ENCODE measurements at places on chromosomes 6 and 20.
A peak's percentile ranks its signal among the peaks of the same experiment; 100 is the strongest.

GRCh38 chr20:22758815-22759214 is 174.4 kb upstream of the FOXA2 start:
- no peak for DNase-seq

GRCh38 chr20:58447511-58448391 is 58.7 kb downstream of the VAPB start:
- no peak for DNase-seq

- DNase-seq = no peak
Measured at GRCh38 chr6:47456536-47456975, 21.0 kb upstream of the CD2AP start.

- DNase-seq = no peak
Measured at GRCh38 chr20:408843-409696, 971 bp downstream of the RBCK1 start.

- no peak for DNase-seq
Measured at GRCh38 chr20:51424270-51425117, 118.0 kb downstream of the NFATC2 start.

- DNase-seq = no peak
Measured at GRCh38 chr20:48066246-48066645, 281.0 kb upstream of the SULF2 start.

- no peak for DNase-seq
Measured at GRCh38 chr6:114068771-114069170, 97.8 kb upstream of the HDAC2 start.

- no peak for DNase-seq
Measured at GRCh38 chr6:110137924-110138887, 41.3 kb downstream of the WASF1 start.

- DNase-seq = no peak
Measured at GRCh38 chr6:42448391-42448790, 3.3 kb downstream of the TRERF1 start.

DNA sequence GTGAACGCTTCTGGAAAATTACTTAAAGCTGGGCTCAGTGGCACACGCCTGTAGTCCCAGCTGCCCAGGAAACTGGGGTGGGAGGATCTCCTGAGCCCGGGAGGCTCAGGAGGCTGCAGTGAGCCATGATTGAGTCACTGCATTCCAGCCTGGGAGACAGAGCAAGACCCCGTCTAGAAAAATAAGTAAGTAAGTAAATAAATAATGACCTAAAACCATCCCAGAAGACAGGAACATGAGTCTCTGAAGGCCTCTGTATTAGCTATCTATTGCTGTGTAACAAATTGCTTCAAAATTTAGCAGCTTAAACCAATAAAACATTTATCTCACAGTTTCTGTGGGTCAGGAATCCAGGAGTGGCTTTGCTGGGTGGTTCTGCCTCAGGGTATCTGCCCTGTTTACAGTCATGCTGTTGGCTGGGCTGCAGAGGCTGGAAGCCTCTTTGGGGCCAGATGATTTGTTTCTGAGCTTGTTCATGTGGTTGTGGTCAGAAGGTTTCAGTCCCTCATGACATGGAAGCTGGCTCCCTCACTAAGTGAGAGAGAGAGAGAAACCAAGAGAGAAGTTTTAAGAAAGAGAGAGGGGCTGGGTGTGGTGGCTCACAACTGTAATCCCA is 48.4 kb upstream of the NCOA3 start:
- peak; percentile 70 for DNase-seq

GRCh38 chr20:40631119-40631631 is 57.9 kb downstream of the MAFB start:
- no peak for DNase-seq

DNA sequence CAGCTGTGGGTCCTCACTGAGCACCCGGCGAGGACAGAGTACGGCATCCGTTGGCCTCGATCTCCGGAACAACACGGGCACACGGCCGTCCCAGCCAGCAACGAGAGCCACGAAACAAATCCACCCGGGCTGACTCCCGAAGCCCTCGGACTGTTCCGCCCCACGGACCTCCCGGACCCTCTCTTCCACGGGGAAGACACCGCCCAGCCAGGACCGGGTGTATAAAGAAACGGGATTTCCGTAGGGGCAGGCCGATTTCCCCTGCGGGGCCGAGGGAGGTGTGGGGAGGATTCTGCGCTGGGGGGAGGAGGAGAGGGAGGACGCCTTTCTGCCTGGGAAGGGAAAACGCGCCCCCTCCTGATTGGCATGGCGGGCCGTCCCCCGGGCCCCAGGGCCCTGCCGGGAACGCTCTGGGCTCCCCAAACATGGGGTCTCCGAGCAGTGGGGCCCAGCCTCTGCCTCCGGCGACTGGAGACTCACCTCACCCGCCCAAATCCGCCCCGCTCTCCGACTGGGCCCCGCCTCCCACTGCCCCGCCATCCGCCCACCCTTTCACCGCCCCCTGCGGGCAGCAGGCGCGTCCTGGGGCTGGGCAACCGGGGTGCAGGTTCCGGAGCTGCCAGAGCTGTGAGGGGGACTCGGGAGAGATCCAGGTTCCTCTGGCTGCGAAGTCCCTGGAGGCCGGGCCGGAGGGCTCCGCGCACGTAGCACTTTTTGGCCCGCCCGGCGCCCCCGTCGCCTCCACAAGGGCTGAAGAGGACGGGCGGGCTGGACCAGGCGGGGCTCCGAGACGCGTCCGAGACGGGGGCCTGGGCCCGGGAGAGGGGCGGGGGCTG is 679 bp upstream of the PPDPF start:
- peak; percentile 80 for DNase-seq

- no peak for DNase-seq
Measured at GRCh38 chr6:150231525-150231850, 88.6 kb downstream of the PPP1R14C start.

DNA sequence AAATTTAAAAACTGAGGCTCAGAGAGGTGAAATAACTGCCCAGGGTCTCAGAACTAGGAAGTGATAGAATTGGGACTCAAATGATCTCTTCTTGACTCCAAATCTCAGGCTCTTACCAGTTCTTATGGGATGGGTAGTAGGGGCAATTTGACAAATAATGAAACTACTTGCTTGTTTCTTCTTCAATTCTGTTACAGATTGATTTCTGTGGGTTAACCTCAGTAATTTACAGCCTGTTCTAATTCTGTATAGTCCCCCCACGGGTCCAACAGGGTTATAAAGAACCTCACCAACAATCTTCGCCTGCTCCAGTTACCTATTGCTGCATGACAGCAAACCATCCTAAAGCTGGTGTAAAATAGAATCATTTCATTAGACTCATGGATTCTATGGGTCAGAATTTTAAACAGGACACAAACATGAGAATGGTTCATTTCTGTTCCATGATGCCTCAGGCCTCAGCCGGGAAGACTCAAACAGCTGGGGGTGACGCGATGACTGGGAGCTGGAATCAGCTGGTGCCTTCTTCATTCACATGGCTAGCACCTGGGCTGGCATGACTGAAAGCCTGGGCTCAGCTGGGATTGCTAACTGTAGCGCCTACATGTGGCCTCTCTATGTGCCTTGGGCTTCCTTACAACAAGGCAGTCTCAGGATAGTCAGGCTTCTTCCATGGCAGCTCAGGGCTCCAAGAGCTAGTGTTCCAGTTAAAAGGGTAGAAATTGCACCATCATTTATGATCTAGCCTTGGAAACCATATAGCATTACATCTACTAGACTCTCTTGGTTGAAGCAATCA is 6.6 kb upstream of the WFDC2 start:
- DNase-seq = no peak

- DNase-seq = no peak
Measured at GRCh38 chr20:5550733-5551529, 199.3 kb upstream of the SHLD1 start.

DNA sequence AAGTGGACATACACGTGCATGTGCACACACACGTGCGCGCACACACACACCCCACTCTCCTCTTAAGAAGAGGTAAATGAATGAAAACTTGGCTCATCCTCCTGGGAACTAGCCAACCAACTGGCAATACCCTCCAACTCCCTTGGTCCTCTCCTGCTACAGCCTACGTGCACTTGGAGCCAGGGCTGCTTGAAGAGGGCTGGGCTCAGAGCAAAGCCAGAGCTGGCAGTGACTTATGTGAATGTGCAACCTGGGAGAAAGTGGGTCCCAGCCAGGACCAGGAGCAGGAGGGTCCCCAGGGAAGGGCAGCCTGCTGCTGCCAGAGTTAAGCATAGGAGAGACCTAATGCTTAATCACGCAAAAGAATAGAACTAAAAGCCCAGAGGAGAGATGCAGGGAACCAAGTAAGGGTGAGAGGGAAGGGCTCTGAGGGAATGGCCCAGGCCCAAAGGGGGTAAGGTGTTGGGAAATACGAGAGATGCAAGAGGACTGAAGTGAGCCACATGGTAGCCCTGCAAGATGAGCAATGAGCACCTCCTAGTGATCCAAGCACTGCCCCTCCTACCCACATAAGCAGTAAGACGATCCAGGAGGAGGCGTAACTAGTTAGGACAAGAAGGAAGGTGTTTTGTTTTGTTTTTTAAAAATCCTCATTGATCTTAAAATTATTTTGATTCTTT is 24.7 kb downstream of the TRAF3IP2 start:
- DNase-seq = no peak

DNA sequence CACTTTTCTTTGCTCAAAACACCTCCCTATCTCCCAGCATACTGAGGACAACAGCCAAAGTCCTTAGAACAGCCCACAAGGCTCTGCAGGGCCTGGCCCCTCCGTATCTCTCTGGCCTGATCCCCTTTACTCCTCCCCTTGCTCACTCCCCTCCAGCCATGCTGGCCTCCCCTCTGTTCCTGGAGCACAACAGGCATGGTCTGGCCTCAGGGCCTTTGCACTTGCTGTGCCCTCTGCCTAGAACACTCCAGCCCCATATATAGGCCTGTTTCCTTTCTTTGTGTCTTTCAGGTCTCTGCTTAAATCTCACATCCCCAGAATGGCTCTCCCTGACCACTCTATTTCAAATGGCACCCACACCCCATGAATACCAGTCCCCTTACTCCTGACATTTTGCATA is 62.7 kb downstream of the KCNB1 start:
- DNase-seq = no peak

DNA sequence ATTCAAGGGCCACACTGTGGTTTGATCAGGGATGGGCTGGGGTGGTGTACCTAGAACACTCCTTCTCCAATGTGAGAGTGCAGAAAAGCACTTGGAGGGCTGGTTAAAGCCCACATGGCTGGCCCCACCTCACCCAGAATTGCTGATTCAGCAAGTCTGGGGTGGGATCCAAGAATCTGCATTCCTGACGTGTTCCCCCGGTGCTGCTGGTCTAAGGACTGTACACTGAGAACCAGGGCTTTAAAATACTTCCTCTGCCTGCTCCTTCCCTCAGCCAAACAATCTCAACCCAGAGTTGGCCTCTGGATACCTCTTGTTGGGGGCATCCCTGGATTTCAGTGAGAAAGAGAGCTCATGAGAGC is 13.4 kb upstream of the OCSTAMP start:
- no peak for DNase-seq

DNA sequence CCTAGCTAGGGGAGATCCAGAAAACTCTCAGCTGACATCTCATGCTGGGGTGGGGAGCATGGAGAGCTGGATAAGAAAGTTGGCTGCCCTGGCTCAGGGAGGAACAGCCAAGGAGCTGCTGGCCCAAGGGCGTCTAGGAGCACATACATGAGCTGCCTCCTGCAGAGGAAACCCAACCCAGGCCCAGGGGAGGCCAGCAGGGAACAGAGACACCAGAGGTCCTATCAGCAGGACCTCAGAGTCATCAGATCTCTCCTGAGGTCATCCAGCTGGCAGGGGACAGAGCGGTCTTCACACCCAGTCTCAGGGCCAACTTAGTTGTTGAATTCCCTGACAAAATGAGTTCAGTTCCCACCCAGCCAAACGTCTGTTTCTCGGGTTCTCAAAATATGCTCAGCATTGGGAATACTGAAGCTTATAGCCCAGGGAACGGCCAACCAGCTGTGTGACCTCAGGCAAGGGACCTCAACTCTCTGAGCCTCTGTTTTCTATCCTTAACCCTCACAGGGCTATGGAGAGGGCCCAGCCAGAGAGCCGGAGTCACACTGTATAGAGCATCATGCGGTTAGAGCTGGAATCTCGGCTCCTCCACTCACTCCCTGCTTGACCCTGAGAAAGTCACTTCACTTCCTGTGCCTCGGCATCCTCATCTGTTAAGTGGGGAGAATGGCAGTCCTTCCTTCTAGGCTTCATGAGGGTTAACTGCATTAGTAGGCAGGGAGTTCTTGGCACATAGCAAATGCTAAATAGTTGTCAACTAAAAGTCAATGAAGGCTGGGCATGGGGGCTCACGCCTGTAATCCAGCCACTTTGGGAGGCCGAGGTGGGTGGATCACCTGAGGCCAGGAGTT is 13.8 kb downstream of the ADA start:
- peak; percentile 82 for DNase-seq

DNA sequence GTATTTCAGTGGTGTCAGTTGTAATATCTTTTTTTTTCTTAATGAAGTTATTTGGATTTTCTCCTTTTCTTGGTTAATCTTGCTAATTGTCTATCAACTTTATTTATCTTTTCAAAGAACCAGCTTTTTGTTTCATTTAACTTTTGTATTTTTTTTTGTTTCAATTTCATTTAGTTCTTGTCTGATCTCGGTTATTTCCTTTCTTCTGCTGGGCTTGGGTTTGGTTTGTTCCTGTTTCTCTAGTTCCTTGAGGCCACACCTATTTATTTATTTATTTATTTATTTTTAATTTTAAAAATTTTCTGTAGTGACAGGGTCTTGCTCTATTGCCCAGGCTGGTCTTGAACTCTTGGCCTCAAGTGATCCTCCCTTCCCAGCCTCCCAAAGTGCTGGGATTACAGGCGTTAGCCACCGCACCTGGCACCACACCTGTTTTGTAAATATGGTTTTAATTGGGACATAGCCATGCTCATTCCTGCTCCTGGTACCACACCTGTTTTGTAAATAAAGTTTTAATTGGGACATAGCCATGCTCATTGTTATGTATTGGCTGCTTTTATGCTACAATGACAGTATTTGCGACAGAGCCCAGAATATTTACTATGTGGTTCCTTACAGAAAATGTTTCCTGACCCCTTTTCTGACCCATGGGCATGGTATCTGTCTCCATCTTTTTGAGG is 22.2 kb downstream of the KDM1B start:
- DNase-seq = no peak

GRCh38 chr20:48556956-48557355 is 270.8 kb downstream of the PREX1 start:
- DNase-seq = no peak

DNA sequence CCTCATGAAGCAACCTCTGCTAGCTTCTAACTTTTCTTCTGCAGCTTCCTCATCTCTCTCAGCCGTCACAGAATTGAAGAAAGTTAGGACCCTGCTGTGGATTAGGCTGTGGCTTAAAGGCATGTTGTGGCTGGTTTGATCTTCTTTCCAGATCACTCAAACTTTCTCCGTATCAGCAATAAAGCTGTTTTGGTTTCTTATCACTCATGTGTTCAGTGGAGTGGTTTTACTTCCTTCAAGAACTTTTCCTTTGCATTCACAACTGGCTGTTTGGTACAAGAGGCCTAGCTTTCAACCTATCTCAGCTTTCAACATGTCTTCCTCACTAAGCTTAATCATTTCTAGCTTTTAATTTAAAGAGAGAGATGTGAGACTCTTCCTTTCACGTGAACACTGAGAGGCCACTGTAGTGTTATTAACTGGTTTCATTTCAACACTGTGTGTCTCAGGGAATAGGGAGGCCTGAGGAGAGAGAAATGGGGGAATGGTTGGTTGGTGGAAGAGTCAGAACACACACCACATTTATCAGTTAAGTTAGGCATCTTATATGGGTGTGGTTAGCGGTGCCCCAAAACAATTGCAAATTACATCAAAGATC is 17.2 kb downstream of the ZSCAN23 start:
- no peak for DNase-seq
